ENCODE measurements at places on chromosomes 6 and 20. TPM values are rescaled to one million over a fixed set of nuclear protein-coding genes. Genes with fewer than 3 reads are reported as not detected.
A peak's percentile ranks its signal among the peaks of the same experiment; 100 is the strongest.

The ABRACL gene
- 47.4 TPM for total RNA-seq

The CYP39A1 gene
- 0.54 TPM for total RNA-seq

The TNFRSF21 gene
- total RNA-seq, result 48.3 TPM

The HSPA1L gene
- 0.12 TPM for total RNA-seq

The MAPK13 gene
- total RNA-seq, result 47.3 TPM

The RSPH4A gene
- total RNA-seq, result 0.27 TPM

The BPI gene
- not detected for total RNA-seq

The GRM1 gene
- total RNA-seq, result not detected

The ASCC3 gene
- 40.5 TPM for total RNA-seq

The TXLNB gene
- 0.05 TPM for total RNA-seq

GRCh38 chr20:62800314-62801259, 4.0 kb upstream of the OGFR start:
- DNase-seq, result no peak

- DNase-seq, result no peak
Observed at GRCh38 chr6:135087403-135087802, 32.8 kb upstream of the HBS1L start.

GRCh38 chr6:43178150-43178549, 3.8 kb upstream of the CUL9 start:
- DNase-seq, result no peak

DNA sequence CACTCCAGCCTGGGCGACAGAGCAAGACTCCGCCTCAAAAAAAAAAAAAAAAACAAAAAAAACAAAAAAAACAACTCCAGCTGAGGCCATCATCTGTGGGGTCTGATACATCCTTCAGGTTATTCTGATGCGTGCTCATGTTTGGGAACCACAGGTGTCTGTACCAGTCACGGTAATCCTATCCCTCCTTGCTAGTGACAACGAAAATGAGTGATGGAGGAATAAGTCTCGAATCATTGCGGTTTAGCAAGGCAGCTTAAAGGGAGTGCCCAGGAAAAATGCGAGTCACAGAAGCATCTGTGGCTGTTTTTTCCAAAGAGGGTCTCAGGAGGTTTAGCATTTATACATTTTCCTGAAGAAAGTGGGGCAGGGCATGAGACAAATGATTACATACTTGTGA, 48.8 kb downstream of the MCUR1 start:
- DNase-seq, result no peak

DNA sequence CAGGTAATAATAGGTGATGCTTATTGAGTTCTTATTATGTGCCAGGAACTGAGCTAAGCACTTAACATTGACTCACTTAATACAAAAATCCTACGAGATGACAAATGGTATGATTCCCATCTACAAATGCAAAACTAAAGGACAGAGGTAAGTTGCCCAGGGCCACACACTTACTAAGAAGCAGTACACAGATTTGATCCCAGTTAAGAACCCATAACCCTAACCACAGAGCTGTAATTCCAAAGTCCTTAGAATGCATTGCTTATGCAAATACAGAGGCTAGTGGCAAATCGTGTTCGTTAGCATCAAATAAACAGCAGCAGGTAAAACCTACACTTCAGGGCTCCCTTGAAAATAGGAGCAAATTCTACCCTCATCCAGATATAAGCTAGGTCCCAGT, 104.0 kb downstream of the SASH1 start:
- no peak for DNase-seq

DNA sequence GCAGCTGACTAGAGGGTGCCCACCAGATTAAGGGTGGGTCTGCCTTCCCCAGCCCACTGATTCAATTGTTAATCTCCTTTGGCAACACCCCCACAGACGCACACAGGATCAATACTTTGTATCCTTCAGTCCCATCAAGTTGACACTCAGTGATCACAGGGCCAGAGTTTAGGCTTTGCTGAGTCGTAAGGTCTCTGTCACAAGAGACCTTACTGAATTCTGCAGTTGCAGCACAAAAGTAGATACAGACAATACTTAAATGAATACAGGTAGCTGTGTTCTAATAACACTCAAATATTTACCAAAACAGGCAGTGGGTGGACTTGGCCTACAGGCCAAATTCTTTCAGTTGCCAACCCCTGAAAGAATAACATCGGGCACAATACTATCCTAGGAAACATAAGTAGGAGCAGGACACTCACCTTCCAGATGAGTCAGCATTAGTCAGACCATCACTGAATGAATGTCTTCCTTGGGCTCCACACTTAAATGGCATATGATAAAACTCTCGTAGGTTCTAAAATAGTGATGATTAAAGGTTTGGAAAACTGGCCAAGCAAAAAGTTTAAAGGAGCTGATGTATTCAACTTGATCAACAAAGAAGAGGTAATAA, 190.0 kb downstream of the UBE3D start:
- DNase-seq, result peak; percentile 85

DNA sequence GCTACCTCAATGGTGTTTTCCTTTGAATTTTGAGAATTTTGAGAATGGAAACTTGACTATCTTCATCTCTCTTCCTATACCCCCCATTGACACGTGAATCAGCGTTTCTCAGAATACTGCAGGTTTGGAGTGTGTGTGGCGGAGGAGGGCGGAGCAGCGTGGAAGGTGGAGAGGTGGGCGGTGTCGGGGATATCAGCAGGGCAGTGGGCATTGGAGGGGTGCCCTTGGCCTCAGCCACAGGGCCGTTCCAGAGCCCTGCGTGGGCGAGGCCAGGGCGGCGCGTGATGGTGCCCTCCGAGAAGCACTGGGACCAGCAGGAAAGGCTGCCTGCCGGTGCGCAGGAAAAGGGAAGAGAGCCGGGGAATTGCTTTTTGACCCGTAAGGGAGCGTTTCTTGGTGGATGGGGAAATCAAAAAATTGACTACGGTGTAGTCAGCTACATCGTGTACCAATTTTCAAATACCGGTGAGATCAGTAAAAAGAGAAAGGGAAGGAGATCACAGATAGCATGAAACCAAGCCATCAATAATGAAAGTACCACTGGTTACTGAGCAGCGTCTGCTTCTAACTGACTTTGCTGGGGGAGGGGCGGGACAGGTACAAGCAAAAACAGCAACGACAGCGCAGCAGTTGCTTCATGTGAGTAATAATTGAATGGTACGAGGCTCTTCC, 82.7 kb upstream of the DUSP22 start:
- DNase-seq, result no peak

DNA sequence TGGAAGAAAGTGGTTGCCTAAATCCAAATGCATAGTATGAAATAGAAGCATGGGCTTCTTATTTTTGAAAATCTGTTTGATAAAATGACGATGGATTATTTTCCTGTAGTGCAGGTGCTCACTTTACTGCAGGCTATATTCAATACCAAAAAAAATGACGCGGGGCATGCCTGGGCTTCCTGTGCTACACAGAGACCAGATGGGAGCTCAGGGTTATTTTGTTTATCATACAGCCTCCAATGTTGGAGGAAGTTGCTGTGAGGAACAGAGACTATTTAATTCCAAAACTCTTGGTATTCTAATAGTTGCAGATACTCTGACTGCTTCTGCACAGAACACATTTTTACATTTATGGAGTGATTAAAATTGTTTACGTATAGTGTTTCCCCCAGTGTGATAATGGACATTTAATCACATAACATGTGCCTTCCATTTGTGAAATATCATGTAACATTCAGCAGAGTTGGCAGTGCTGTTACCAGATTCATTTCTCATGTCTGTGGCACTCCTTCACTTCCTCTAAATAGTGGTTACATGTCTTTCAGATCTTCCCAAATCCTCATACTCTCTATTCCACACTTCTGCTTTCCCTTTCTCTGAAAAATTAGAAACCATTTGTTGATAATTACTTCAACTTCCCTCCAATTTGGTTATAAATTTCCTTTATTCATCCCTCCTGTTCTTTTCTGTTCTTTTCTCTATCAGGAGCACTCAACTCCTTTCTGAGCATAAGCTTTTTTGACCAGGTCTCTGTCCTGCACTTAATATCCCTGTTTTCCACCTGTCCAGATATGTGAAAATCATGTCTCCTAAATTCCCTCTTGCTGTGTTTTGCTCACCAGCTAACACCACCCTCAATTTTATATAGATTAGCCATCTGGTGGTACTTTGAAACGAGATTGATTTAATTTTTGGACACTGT, 121.6 kb downstream of the ADGRB3 start:
- DNase-seq, result no peak

DNA sequence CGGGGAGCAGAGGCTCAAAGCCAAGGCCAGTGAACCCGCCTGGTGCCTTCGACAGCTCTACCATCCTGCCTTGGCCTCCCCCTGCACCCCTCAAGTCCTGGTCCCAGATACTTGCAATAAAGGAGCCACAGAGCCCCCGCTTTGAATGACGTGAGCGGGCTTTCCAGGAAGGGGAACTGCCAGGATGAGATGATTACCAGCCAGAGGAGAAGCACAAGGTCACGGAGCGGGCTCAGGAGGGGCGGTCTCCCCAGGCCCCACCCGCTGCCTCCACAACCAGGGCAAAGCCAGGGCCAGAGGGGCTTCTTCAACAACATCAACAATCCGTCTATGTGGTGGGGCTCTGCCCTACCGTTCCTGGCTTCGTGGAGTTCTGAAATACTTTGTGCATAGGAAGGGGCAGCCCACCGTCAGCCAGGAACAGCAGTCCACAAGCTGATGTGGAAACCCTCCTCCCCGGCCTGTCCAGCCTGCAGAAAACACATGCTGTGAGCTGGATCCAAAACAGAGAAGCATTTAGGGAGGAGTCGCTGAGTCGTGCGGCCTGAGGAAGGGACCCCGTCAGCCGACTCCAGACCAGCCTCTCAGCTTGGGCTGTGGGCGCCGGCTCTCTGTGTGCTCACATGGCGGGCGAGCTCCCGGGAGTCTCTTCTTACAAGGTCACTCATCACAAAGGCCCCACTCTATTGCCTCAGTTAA, 392.5 kb downstream of the CDH4 start:
- no peak for DNase-seq

DNA sequence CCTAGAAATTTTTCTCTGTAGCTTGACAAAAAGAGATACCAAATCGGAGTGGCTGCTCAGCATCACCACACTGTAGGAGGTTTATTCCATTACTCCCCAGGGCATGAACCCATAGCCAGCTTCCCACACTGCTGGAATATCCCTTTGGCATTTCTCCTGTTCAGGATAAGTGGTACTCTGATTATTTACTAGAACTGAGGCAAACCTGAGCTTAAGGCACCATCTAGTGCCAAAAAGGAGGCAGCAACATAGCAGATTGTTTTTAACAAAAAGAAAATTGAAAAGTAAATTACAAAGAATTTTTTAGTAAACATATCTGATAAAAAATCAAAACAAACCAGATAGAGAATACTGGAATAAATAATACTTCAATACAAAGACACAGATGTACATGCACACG, 181.7 kb downstream of the WDR27 start:
- no peak for DNase-seq

GRCh38 chr6:83061190-83061589, 4.5 kb downstream of the UBE3D start:
- no peak for DNase-seq

DNA sequence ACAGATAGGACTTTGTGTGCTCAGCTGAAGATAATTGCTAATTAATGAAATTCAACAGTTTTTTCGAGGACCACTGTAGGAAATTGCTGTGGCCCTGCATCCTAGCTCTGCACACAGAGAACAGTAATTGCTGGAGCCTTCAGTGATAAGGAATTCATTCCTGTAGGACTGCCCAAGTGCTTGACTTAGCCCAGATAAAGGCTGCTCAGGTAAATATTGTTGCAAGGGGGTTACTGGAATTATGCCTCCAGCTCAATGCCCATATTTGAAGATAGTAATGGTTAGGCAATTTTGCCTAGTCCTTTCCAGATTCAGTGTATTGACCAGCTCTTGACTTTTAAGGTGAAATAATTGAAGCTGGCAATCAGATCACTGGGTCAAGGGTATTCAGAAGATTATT, 122.9 kb downstream of the SLC24A3 start:
- DNase-seq, result no peak

DNA sequence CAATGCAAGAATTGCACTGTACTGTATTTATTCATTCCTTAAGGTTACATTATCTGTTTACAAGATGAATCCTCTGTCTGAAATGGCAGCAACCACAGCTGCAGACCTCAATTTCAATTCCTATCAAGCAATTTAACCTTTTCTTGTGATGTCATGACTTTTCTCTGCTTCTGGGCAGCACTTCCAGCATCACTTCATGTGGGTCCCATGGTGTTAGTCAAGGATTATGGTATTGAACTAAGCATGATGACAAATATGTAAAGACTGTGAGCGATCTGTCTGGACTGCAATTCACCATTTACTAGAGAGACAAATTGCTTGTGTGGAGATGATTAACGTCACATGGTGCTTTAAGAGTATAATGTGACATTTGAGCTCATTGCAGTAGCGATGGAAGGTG, 90.5 kb upstream of the CCN2 start:
- DNase-seq, result no peak

DNA sequence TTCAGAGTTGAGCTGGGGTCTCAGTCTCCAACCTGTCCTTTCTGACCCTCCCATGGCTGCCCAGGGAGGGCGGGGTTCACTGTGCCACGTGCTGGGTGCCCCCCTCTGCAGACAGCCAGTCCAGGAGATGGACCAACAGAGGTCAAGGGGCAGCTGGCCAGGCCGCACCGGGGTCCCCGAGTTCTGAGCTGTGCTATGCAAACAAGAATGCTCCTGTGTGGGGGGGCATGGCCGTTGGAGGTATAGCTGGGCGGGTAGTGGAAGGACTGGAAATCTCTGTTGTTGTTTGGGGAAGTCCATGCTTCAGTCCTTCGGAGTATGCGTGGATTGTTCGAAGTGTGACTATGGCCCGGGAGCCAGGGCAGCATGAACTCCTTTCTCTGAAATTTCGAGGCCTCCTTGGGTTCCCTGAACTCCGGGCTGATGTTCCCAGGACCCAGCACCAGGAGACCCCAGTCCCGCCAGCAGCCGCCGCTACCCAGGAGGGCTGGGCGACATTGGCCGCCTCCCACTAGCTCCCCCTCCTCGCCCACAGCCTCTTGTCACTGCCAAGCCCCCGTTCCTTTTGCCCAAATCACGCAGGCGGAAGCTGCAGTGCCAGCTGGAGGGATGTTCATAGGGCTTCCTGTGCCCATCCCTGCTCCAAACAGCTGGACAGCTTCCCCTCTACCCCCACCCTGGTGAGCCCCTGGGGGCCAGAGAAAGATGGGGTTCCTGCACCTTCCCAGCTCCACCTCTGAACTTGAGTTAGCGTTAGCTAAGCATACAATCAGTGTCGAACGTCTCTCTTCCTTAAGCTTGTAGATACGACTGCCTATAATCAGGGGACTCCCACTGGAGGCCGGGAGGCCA, 126.6 kb downstream of the TAF4 start:
- no peak for DNase-seq

GRCh38 chr6:110523451-110524021, 47.1 kb upstream of the SLC22A16 start:
- no peak for DNase-seq

- DNase-seq, result no peak
Observed at GRCh38 chr6:15962449-15962764, 166.5 kb upstream of the MYLIP start.

GRCh38 chr20:1975291-1975690, 18.6 kb downstream of the PDYN start:
- DNase-seq, result no peak

All from HCT116 (cell line).